Activated CD8-positive, alpha-beta T cell treated with anti-CD3 and anti-CD28 coated beads, Interleukin-2, amount 10 ng/mL, durations not matched to agents 7 days and 5 days (primary cell): ENCODE measurements at places on chromosomes 16 and 17.

GRCh38 chr16:78823027-78823426, 723.6 kb downstream of the WWOX start:
- DNase-seq, result no peak

GRCh38 chr16:11326084-11326736, 19.0 kb upstream of the RMI2 start:
- DNase-seq, result no peak

GRCh38 chr16:83831456-83831987, 23.7 kb downstream of the HSBP1 start:
- DNase-seq, result no peak

GRCh38 chr17:37273409-37274051, 102.3 kb upstream of the C17orf78 start:
- DNase-seq, result no peak

- DNase-seq, result no peak
Measured at GRCh38 chr17:11990363-11990983, 6.8 kb downstream of the ZNF18 start.

DNA sequence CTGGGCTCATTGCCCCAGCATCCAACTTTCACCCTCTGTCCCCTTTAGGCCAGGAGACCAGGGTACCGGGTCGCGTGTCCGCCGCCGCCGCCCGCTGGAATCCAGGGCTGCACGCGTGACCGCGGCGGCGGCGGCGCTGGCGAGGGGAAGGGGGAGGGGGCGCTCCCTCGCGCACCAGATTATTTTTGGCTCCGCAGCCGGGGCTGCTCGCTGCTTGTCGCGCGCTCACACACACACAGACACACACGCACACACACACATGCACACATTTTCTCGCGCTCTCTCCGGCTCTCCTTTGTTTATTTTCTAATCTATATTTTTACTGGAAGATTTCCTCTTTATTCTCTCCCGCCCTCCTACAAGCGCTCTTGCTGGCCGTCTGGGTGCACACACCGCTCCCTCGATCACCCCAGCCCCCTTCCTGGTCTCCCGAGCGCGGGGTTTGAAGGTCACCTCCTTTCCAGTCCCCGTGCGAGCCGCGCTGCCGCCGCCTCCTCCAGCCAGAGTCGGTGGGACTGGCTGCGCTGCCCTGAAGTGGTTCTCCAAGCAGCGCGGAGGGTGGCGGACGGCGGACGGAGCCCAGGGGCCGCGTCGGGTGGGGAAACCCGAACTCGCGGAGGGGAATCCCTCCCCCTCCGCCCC, 921.4 kb upstream of the EEF2KMT start:
- no peak for DNase-seq

GRCh38 chr17:37742116-37742761, 2.6 kb downstream of the HNF1B start:
- DNase-seq, result no peak

GRCh38 chr16:25064937-25065336, 46.6 kb upstream of the LCMT1 start:
- no peak for DNase-seq

DNA sequence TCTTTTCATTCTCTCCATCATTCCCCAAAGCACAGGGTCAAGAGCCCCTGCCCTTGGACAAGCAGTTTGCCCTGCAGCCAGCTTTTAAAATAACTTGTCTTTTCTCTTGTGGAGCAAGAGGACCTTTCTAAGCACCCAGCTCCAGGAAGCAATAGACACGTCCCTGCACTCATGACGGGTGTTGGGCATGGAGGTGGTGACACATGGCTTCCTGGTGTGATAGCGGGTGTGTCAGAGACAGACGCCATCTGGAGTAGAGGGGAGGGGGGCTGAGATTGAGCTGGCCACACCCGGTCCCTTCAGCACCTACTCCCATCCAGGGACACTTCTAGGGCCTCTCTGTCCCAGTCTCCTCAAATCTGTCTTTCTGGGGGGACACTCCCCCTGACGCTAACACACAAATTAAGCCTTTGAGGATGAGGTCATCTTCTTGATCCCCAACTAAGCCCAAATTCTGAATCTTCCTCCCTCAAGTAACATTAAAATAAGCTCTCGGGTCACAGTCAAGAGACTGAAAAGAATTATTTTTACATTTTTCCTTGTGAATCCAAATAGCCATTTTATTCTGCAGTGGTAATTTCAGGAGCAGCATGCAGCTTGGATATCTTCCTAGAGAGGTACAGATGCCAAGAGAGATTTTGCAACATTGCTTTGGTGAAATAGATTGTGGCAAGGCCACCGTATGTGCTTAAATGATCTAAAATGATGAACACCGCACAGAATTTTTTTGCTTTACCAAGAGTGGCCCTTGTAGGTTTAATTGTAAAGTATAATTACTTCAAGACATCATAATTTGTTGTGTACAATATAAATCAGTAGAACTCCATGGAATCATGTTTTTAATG, 216.6 kb upstream of the IRX3 start:
- no peak for DNase-seq

DNA sequence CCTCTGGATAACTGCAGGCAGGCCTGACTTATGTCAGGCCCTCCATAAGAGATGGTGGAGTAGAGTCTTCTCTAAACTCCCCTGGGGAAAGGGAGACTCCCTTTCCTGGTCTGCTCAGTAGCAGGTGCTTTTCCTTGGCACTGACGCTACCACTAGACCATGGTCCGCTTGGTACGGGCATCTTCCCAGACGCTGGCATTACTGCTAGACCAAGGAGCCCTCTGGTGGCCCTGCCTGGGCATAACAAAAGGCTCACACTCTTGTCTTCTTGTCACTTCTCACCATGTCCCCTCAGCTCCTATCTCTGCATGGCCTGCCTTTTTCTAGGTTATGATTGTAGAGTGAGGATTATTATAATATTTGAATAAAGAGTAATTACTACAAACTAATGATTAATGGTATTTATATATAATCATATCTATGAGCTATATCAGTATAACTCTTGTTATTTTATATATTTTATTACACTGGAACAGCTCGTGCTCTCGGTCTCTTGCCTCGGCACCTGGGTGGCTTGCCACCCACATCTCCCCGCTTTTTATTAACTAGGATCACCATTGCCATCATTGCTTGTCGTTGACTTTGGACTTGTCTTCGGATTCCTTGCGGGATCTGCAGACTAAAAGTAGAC, 59.8 kb upstream of the ARL4D start:
- DNase-seq, result peak; percentile 73

GRCh38 chr17:57609125-57609877, 135.8 kb downstream of the CCDC182 start:
- no peak for DNase-seq

DNA sequence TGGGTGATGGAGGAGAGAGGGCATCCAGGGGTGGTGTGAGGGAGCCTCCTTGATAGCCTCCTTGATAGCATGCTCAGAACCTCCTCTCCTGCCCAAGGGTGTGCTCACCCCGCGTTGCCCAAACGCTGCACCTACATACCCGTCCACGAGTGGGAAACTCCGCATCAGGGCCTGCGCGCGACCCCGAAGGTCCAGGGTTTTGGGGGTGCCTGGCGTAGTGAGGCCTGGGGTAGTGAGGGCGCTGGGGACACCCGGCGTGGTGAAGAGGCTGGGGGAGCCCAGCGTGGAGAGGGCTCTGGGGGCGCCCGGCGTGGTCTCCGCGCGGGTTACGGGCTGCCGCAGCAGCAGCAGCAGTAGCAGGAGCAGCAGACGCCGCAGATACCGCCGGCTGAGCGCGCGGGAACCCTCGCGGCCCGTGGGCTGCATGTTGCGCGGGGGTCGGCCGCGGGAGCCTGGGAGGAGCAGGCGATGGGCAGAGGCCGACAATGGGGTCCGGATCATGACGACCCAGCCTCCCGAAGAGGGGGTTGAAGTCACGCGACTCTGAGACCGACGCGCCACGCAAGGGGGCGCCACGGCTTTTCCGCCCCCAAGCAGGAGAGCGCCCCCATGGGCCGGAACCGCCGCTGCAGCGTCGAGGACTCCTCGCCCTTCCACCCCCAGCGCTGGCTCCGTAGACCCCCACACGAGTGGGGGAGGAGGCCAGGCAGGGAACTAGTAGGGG, at the start of gene DPEP3:
Gene DPEP3 (minus strand): TSS at position 545 of the 724 bp plus-strand sequence. CDS start 119 bp downstream, at position 426.
- no peak for DNase-seq

GRCh38 chr16:82105107-82105506, 64.9 kb downstream of the MPHOSPH6 start:
- DNase-seq, result no peak

GRCh38 chr16:87850009-87851006, 19.0 kb downstream of the SLC7A5 start:
- DNase-seq, result peak; percentile 84

DNA sequence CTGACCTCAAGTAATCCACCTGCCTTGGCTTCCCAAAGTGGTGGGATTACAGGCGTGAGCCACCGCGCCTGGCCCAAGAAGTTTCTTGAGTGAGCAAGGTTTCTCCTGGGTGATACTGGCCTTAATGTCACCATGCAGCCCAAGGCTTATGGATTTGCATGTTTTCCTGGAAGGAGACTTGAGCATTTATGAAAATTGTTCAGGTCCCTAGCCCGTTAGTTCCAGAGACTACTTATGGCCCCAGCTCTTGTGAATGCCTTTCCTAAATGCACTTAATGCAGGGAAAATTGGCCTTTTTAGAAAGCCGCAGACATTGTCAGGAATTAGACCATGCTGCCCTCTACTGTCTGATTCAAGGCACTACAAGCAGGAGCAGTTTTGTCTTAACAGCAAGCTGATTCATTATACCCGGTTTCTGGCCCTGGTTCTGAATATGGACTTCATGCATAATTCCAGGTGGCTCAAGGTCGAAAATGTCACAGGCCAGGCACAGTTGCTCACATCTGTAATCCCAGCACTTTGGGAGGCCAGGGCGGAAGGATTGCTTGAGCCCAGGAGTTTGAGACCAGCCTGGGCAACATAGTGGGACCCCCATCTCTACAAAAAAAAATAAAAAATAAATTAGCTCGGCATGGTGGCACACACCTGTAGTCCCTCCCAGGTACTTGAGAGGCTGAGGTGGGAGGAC, 91.3 kb downstream of the SNX29 start:
- DNase-seq, result peak; percentile 65

DNA sequence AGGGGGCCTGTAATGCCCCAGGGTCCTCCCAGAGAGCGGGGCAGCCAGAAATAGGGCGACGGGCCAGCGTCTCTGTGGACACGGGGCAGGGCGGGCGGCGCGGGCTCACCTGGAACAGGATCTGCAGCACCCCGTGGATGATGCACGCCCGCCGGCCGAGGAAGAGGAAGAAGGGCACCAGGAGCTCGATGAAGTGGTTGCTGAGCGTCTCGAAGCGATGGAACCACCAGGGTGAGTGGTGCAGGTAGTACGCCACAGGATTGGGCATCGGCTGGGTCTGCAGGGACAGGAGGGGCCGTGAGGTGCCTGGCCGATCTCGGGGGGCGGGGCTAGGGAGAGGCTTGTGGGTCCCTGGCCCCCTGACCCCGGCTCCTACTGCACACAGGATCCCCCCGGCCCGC, 78.9 kb upstream of the GNG13 start:
- DNase-seq, result no peak

GRCh38 chr16:59463776-59464175, 729.7 kb upstream of the GOT2 start:
- no peak for DNase-seq

- DNase-seq, result peak; percentile 69
Measured at GRCh38 chr16:67910158-67910557, 17.1 kb downstream of the PSKH1 start.

GRCh38 chr17:65811043-65811442, 249.6 kb upstream of the AXIN2 start:
- DNase-seq, result no peak

- peak; percentile 79 for DNase-seq
Measured at GRCh38 chr16:3577302-3577752, at the start of gene NLRC3. Gene NLRC3, minus strand, starts transcription at chr16:3577403. Its CDS starts 12,367 bp downstream, at chr16:3565036.

DNA sequence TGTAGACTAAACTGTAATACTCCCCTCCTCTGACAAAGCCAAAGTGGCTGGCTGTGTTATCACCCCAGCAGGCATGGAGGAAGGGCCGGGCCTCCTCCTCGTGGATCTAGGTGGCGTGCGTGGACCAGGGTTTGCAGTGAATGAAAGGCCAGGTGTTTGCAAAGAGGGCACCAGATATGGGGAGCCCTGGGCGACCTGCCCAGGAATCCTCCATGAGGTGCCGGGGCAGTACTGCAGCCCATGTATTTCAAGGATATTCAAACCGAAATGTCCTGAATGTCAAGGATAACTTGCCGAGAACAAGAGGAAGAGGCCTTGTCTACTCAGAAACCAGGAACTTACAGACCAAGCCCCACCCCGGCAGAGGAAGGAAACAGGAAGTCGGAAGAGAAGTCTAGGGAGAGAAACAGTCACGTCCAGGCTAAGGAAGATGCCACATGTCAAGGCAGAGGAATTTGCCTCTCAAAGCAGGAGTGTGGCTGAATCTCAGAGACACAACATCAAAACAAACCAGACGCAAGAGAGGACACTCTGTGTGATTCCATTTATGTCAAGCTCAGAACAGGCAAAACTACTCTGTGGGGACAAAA, 13.7 kb upstream of the OSGIN1 start:
- no peak for DNase-seq
